ENCODE measurements at places on chromosomes 7 and 10.
A peak's percentile ranks its signal among the peaks of the same experiment; 100 is the strongest.

DNA sequence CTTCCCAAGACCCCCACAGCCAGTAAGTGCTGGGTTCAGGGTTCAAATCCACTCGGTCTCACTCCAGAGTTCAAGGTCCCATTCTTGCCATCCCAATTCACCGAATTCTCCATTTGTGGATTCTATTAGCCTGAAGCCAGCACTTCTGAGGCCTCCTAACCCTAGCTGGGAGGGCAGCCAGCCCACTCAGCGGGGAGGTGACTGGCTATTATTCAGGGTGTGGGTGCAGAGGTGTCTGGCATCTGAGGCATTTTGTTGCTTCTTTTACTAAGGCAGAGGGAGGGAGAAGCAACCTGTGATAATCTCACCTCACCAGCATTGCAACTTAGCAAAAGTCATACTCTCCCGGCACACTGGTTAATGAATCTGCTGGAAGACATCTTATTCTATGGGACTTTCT is 8.7 kb upstream of the PTPRN2 start:
- DNase-seq: no peak

DNA sequence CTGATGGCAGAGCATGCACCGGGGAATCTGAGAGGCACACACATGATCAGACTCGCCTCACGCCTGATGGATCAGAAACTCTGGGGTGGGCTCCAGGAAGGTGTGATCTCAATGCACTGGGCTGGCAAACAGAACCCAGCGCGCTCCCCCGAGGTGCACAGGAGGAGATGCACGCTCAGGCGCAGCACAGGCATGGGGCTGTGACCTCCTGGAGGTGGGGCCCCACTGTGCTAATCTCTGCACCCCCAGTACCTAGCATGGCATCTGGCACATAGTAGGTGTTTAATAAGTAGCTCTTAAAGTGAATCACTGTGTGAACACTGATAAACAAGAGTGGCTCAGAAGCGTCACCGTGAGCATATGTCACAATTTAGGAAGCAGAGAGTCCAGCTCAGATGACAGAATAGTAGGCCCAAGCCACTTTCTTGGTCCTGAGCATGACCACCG is 57.9 kb downstream of the PROSER2 start:
- no peak for DNase-seq

- no peak for DNase-seq
These were observed at the start of gene FFAR4 for GRCh38 chr10:93566435-93567276. Gene FFAR4 (plus strand): TSS chr10:93566665. CDS start chr10:93566721, 56 bp downstream.

DNA sequence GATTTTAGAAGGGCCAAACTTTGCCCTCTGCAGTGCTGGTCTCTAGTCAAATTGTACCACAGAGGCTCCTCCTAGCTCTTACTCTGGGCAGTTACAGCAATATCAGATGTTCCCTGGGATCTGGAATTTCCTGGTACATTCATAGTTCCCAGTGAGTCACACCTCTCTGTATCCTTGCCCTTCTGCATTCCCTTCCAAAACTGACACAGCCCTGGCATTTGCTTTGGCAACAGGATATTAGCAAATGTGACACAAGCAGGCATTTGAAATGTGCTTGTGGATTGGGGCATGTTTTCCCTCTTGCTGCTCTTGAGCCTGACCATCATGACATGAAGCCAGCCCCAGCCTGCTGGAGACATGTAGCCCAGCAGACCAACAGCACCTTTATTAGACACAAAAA is 284.7 kb upstream of the AKR1E2 start:
- DNase-seq: peak; percentile 96

GRCh38 chr10:103669243-103669929 is 175.9 kb downstream of the NEURL1 start:
- DNase-seq: no peak

GRCh38 chr7:22460363-22460988 is 39.5 kb downstream of the STEAP1B start:
- DNase-seq: no peak

DNA sequence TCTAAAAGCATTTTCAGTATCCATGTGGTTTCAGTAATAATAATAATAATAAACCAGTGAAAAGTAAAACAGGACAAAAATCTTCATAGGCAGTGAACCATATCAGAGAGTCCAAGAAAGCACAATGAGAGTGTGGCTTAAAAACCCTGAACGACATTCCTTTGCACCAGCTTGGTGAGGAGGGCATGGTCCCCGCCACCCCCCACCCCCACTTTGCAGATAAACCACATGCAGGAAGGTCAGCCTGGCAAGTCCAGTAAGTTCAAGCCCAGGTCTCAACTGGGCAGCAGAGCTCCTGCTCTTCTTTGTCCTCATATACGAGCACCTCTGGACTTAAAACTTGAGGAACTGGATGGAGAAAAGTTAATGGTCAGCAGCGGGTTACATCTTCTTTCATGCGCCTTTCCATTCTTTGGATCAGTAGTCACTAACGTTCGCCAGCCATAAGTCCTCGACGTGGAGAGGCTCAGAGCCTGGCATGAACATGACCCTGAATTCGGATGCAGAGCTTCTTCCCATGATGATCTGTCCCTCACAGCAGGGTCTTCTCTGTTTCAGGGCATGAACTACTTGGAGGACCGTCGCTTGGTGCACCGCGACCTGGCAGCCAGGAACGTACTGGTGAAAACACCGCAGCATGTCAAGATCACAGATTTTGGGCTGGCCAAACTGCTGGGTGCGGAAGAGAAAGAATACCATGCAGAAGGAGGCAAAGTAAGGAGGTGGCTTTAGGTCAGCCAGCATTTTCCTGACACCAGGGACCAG is 172.5 kb downstream of the EGFR start:
- no peak for DNase-seq

GRCh38 chr7:129786825-129787563 is 165.8 kb downstream of the UBE2H start:
- no peak for DNase-seq

- no peak for DNase-seq
These were observed 52.1 kb downstream of the GNAI1 start for GRCh38 chr7:80186721-80187120.

DNA sequence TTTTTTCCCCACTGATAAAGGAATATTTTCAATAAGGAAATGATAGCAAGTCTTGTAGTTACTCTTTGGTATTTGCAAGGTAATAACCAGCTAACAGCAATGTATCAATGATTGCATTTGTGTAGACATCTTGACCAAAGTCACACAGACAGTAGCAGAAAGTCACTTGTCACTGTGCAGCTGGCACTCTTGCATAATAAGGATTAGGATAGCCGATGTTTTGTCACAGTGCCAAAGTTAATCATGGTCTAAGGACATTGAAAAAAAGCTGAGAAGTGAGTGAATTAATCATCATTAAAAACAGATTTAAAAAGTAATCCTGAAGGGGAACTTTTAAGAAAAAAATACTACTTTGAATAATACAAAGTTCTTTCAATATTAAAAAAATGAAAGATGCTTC is 834.3 kb upstream of the C7orf33 start:
- no peak for DNase-seq

GRCh38 chr7:35339811-35340210 is 85.9 kb upstream of the TBX20 start:
- no peak for DNase-seq

- no peak for DNase-seq
These were observed 78.5 kb upstream of the PDCD4 start for GRCh38 chr10:110793128-110793812.

- no peak for DNase-seq
These were observed 1126.2 kb downstream of the TYW1 start for GRCh38 chr7:68122801-68123200.

- DNase-seq: no peak
These were observed 219.1 kb upstream of the KLF6 start for GRCh38 chr10:4004144-4004543.

- no peak for DNase-seq
These were observed at the start of gene SP8 for GRCh38 chr7:20786779-20787659. Gene SP8 (minus strand): TSS chr7:20786886. CDS start chr7:20786798, 88 bp downstream.

DNA sequence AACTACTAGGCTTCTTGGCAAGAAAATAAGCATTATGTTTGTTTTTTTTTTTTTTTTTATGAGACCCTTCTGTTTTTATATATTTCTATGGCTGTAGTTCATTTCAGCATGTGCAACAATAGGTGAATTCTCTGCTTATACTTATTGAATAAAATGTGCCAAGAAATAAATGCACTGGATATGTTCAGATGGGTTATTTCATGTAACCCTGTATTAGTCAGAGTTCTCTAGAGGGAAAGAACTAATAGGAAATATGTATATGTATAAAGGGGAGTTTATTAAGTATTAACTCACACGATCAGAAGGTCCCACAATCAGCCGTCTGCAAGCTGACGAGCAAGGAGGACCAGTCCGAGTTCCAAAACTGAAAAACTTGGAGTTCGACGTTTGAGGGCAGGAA is 292.8 kb downstream of the CSTF2T start:
- DNase-seq: no peak

DNA sequence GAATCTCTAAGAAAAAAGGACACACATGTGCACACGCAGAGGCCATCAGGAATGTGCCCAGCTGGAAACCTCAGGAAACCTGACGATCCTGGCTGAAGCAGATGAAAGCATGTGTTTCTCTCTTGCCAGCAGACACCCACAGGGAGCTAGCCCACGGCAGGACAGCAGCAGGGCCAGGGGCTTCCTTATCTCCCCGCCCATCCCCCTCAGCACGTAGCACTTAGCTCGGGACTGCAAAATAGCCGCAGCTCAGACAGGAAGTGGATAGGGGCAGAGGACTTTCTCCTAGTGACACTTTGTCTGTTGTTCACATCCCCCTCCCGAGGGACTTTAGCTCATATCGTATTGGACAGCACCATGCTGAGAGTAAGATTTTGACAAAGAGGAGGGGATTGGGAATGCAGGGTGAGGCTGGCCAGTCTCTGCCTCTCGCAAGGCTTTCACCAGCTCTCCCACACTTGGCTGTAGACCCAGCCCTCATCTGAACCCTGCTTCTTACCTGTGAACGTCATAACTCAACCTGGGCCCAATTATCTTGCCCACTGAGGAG is 63.8 kb downstream of the MKI67 start:
- DNase-seq: no peak

GRCh38 chr10:60123172-60123571 is 216.8 kb upstream of the CCDC6 start:
- DNase-seq: peak; percentile 60

DNA sequence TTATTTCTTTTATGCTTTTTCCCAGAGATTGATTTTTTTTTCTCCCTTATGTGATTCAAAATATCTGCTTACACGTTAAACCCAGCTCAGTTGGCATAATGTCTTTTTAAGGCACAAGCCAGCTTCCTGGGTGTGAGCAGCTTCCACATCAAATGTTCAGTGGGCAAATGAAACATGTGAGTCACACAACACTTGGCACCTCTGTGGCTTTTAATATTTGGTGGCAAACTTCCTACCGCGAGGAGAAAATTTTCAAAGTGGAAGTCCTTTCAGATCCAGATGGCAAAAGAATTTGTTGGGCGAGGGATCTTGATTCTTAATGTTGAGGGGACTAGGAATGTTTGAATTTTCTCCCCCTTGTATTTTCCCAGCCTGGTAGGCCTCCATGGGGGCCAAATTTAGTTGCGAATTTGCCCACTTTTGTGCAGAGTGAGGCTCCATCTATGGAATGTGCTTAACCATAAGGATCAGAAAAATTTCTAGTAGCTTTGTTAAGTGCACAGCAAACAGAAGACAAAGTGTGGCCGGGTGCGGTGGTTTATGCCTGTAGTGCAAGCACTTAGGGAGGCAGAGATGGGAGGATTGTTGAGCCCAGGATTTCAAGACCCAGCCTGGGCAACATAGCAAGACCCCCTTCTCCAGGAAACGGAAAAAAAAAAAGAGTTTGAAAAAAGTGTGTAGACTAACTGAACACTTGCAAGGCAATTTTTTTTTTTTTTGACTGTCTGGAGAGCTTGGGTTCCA is 31.0 kb downstream of the CUX1 start:
- DNase-seq: no peak

- DNase-seq: peak; percentile 10
These were observed 281.2 kb upstream of the VSTM2A start for GRCh38 chr7:54260941-54261371.

GRCh38 chr10:65708057-65708456 is 1217.8 kb upstream of the LRRTM3 start:
- DNase-seq: no peak

GRCh38 chr7:130153211-130153908 is 51.8 kb downstream of the TMEM209 start:
- no peak for DNase-seq

Measured in fibroblast of pulmonary artery (primary cell).